Smooth muscle cell of bladder (primary cell): ENCODE measurements at places on chromosomes 2 and 18. TPM values are rescaled to one million over a fixed set of nuclear protein-coding genes. Genes with fewer than 3 reads are reported as not detected.

The INHBB gene
- total RNA-seq, result under 0.01 and 0.09 TPM in 2 replicates

The ACADL gene
- total RNA-seq, result under 0.01 and 0.37 TPM in 2 replicates

The CTNNA2 gene
- total RNA-seq, result not detected in 2 replicates

The LRP1B gene
- under 0.01 TPM in 2 replicates for total RNA-seq

The IL18R1 gene
- 0.85 and 1.5 TPM in 2 replicates for total RNA-seq

The IL1F10 gene
- total RNA-seq, result not detected in 2 replicates

The XIRP2 gene
- not detected in 2 replicates for total RNA-seq

The PROC gene
- not detected in 2 replicates for total RNA-seq

The PDE1A gene
- total RNA-seq, result 27.2 and 42.4 TPM in 2 replicates

The RMND5A gene
- total RNA-seq, result 19.6 and 20.8 TPM in 2 replicates

The RNF103 gene
- total RNA-seq, result 11.4 and 16.2 TPM in 2 replicates

The TRPM8 gene
- under 0.01 TPM in 1 of 2 replicates, not detected in the other for total RNA-seq

The CDCA7 gene
- total RNA-seq, result 0.43 and 0.55 TPM in 2 replicates

The C2orf66 gene
- total RNA-seq, result not detected in 2 replicates

The SLC4A5 gene
- total RNA-seq, result under 0.01 and 0.14 TPM in 2 replicates

The HOXD8 gene
- 1.1 and 1.6 TPM in 2 replicates for total RNA-seq

The ALLC gene
- total RNA-seq, result not detected in 2 replicates

The IL1B gene
- 26.3 and 54.3 TPM in 2 replicates for total RNA-seq

The MYOM1 gene
- total RNA-seq, result 1.3 and 2.5 TPM in 2 replicates

The LONRF2 gene
- total RNA-seq, result 0.28 TPM in 2 replicates

The MAP3K20 gene
- 66.4 and 93.6 TPM in 2 replicates for total RNA-seq

The B4GALT6 gene
- total RNA-seq, result 1.4 and 2.5 TPM in 2 replicates

The GREB1L gene
- total RNA-seq, result 0.09 TPM in 1 of 2 replicates, not detected in the other

The TGFA gene
- total RNA-seq, result under 0.01 and 0.28 TPM in 2 replicates

The RNPEPL1 gene
- total RNA-seq, result 7.4 and 8.5 TPM in 2 replicates

The EFR3B gene
- 0.71 and 1.4 TPM in 2 replicates for total RNA-seq

The KCNF1 gene
- 0.14 TPM in 1 of 2 replicates, not detected in the other for total RNA-seq

The HOXD3 gene
- total RNA-seq, result 0.14 and 0.28 TPM in 2 replicates

The SPP2 gene
- total RNA-seq, result not detected in 2 replicates

The ALPP gene
- total RNA-seq, result not detected in 2 replicates

The RFX8 gene
- total RNA-seq, result 1.3 and 2.0 TPM in 2 replicates

The SPIRE1 gene
- 15.8 and 24.6 TPM in 2 replicates for total RNA-seq

The PTPN2 gene
- total RNA-seq, result 32.1 and 33.1 TPM in 2 replicates

The CD8B2 gene
- not detected in 2 replicates for total RNA-seq

The SERPINB2 gene
- 0.74 and 1.00 TPM in 2 replicates for total RNA-seq

The CAB39 gene
- total RNA-seq, result 43.5 and 48.6 TPM in 2 replicates

The CAMKMT gene
- total RNA-seq, result 5.8 and 9.4 TPM in 2 replicates

The OTX1 gene
- 0.14 and 0.18 TPM in 2 replicates for total RNA-seq

The DSEL gene
- 43.2 and 60.6 TPM in 2 replicates for total RNA-seq

The NETO1 gene
- total RNA-seq, result not detected in 2 replicates

The ANKAR gene
- total RNA-seq, result 6.5 and 6.8 TPM in 2 replicates

The BMP10 gene
- total RNA-seq, result not detected in 2 replicates

The ABCB11 gene
- not detected in 2 replicates for total RNA-seq

The REG3A gene
- not detected in 2 replicates for total RNA-seq

The GLB1L gene
- 22.3 and 38.6 TPM in 2 replicates for total RNA-seq

The EVA1A gene
- 13.2 and 13.4 TPM in 2 replicates for total RNA-seq

The CNGA3 gene
- under 0.01 TPM in 1 of 2 replicates, not detected in the other for total RNA-seq

The G6PC2 gene
- not detected in 2 replicates for total RNA-seq

The CMPK2 gene
- total RNA-seq, result 0.37 and 0.43 TPM in 2 replicates

The ERFE gene
- total RNA-seq, result 1.7 and 7.3 TPM in 2 replicates

The TMEM163 gene
- total RNA-seq, result not detected in 2 replicates

The TSGA10 gene
- total RNA-seq, result 3.4 and 4.3 TPM in 2 replicates

The PRKAG3 gene
- not detected in 2 replicates for total RNA-seq

The SLC8A1 gene
- total RNA-seq, result 13.1 and 19.8 TPM in 2 replicates

The ORMDL1 gene
- total RNA-seq, result 44.7 and 47.9 TPM in 2 replicates

The FOXI3 gene
- not detected in 2 replicates for total RNA-seq

The CYTIP gene
- total RNA-seq, result 0.28 TPM in 1 of 2 replicates, not detected in the other

The SCYGR4 gene
- total RNA-seq, result 0.09 TPM in 1 of 2 replicates, not detected in the other

The FSIP2 gene
- total RNA-seq, result under 0.01 TPM in 2 replicates
